ENCODE measurements at places on chromosomes 5 and 9.

DNA sequence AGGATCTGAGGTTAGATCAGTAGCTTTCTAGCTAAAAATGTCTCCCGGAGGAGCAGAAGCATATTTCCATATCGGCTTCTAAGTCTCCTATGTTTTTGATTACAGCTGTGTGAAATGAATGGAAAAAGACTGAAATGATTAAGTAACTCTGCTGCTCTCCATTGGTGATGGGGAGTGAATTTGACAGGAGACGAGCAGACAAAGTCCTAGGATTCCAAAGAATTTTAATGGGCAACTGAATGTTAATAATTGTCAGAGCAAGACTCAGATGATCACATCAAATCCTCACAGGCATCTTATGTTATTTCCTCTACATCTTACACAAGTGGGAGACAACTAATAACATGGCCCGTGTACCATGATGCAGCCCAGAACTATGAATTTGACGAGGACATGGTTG lies 66.8 kb downstream of the LIX1 start:
- no peak overlapping the region for H3K27ac ChIP-seq
- H3K4me1 ChIP-seq = no peaks in the 10 kb centered on the region
- H3K36me3 ChIP-seq = no peaks in the 10 kb centered on the region
- H3K27me3 ChIP-seq = no peaks in the 10 kb centered on the region
- no peak for DNase-seq
- H3K4me3 ChIP-seq = no peak overlapping the region

GRCh38 chr5:82164977-82165713 lies 113.0 kb downstream of the RPS23 start:
- peaks cover 10% of the 10 kb centered on the region for H3K4me1 ChIP-seq
- DNase-seq = no peak
- no peaks in the 10 kb centered on the region for H3K27me3 ChIP-seq

DNA sequence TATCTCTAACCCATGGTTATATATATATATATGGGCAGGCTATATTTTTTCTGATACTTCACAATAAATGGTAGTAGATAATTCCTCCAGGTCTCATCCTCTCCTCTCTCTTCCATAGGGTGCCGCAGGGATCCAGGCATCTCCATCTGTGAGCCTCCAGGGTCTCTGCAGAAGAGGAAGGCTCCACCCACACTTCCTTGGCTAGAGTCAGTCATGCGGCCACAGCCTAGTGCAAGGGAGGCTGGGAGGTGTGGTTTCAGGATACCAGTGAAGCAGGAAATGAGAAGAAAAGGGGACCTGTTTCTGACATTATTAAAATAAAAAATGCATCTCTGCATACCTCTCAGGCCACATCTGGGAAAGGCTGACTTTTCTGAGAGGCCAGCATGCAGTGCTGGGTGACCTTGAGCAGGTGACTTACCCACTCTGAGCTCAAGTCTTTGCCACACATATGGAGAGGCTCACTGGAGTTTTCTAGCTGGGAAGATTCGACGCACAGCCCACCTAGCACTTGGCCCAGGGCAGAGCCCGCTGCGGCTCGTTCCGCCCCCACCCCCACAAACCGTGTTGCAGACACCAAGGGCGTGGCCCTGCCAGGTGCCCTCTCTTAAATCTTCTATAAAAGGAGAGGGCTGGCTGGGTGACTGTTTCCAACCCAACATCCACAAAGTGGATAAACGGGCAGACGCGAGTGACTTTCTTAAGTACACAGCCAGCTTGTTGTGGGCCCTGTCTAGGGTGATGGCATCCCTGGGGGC lies 47.9 kb downstream of the OLFM1 start:
- H3K4me3 ChIP-seq = no peak overlapping the region
- H3K36me3 ChIP-seq = no peaks in the 10 kb centered on the region
- peaks cover 8% of the 10 kb centered on the region for H3K27me3 ChIP-seq
- H3K4me1 ChIP-seq = no peaks in the 10 kb centered on the region

GRCh38 chr5:40518485-40518917 lies 161.2 kb upstream of the PTGER4 start:
- no peak overlapping the region for H3K4me3 ChIP-seq
- H3K36me3 ChIP-seq = no peaks in the 10 kb centered on the region
- DNase-seq = no peak
- H3K27me3 ChIP-seq = no peaks in the 10 kb centered on the region
